ENCODE measurements at places on chromosomes 11 and 22.

DNA sequence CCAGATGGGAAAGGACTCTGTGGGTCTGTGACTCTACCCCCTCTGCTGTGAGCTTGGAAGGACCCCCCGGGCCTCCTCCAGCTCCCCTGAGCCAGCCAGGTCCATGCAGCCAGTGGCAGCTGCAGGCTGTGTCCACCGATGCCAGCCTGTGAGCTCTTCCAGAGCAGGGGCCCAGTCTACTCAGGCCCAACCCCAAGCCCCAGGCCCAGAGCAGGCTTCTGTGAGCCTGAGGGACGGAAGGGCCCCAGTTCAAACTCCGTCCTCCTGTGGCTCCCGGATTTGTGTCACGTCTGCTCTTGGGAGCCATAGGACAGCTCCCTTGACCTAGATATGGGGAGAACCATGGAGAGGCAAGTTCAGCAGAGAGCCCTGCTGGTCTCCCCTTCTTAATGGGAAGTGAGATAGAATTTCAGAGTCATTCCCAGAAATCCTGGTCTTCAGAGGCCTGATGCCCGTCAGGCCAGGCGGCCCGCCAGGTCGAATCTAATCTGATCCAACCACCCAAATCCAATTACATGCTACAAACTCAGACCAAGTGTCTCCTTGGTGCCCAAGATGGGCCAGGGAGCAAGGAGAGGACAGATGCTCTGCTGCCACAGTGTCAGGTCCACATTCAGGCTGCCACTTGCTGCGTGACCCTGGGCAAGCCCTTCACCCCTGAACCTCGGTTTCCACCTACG, 75.1 kb downstream of the SCUBE1 start:
- DNase-seq = no peak

DNA sequence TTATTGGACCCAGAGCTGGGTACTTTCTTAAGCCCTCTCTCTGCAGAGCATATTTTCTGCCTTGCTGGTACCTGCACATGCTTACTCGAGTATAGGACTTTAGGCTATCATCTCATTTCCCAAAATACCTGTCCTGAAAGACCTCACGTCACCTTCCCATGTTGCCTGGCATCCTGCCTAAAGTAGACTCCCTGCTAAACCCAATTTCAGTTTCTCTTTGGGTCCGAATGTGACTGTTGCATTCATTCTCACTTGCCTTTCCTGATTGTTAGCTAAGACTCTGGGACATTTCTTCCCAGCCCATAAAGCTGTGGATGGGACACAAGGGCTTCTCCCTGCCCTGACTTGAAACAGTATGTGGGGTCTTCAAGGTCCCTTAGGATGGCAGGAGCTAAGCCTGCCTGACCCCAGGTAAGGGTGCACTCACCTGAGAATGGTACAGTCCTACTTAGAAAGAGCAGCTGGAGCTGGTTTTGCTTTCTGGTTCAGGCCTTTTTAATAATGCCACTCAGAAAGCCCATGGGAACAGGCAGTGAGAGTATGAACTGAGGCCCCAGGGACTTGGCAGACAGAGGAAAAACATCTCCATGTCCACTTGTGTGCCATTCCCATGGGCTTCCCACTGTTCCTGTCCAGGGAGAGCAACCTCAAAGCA, 12.9 kb downstream of the OR51E2 start:
- DNase-seq = no peak

DNA sequence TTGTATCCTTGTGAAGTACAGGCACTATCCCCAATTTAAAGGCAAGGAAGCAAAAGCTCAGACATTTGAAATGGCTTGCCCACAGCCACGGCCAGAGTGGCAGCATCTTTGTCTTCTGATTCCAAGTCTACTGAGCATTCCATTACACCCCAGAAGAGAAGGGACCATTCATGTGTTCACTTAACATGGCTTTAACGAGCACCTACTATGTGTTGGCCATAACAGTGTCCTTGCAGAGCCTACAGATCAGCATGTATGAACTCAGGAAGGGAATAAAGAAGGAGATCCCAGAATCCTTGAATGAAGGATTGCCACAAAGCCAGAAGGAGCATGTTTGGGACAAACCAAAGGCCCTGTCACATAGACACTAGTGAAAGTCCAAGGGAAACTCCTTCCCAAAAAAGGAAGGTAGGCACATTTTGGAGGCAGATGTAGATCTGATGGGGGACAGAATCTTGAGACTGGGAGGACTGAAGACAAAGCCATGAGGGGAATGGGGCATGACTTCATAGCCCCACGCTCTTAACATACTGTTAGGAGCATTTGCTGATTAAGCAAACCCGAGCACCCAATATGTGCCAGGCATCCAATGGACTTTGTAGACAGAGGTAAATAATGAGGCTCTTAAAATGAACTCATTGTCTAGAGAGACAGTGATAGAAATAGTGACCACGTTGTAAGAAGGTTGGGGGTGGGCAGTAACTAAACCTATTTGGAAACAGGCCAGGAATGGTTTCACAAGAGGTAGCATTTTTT, 54.9 kb downstream of the P4HA3 start:
- no peak for DNase-seq

GRCh38 chr22:30080805-30081204, 541 bp downstream of the HORMAD2 start:
- no peak for DNase-seq

GRCh38 chr22:38696606-38697424, 3.9 kb downstream of the JOSD1 start:
- peak; percentile 79 for DNase-seq

Data from NCI-H226 (cell line).